ENCODE measurements at places on chromosomes 2 and 18.
A peak's percentile ranks its signal among the peaks of the same experiment; 100 is the strongest.

- peak; percentile 50 for DNase-seq
Measured at GRCh38 chr2:131493199-131493968, 1.2 kb upstream of the MZT2A start.

- DNase-seq: peak; percentile 66
Measured at GRCh38 chr18:48229552-48229981, 179.6 kb downstream of the ZBTB7C start.

DNA sequence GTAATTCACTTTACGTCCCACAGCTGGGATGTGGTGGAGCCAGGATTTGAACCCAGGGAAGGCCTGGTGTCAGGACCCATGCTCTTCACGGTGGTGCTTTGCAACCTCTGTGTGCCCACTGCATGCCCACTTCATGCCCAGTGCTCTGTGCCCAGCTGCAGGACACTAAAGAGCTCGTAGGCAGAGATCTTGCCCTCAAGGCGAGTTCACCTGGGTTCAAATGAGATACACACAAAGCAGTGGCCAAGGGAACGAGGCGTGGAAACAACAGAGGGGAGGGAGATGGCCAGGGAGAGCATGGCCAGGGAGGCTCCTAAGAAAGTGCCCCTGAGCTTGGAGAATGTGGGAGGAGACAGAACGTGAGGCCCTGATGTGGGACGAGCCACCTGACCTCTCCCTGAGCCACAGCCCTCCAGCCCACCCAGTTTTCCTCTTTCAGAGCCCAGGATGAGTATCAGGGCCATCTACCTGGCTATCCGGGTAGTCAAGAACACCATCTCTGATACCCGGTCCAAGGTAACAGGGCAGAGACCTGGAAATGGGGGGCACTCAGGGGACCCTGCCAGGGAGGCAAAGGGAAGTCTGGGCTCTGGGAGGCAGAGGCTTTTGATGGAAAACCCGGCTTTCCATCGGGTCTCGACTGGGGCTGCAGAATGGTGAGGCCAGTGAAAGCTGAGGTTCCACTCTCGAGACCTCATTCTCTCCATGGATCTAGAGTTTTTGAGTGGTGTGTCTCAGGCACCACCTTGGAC is 20.4 kb downstream of the MROH2A start:
- DNase-seq: no peak

- DNase-seq: no peak
Measured at GRCh38 chr18:23356915-23357601, 96.0 kb upstream of the RIOK3 start.

DNA sequence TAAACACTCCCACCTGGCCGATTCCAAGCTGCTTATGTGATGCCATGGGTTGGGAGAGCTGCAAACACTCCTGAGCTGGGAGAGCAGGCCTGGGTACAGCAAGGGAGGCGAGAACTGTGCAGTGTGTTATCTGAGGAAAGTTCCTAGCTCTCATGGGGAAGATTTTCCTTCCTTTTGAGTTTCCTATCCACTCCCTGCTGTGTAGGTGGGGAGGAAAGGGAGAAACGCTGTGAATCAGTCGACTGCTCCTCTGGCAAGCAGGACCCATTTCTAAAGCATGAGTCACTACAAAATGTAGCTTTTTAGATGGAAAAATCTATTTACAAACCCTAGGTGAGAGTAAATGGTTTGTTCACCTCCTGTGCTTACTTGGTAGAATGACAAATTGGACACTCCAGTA is 80.4 kb downstream of the SH3RF3 start:
- no peak for DNase-seq

GRCh38 chr2:5693287-5694201 is 1.4 kb downstream of the SOX11 start:
- peak; percentile 48 for DNase-seq

DNA sequence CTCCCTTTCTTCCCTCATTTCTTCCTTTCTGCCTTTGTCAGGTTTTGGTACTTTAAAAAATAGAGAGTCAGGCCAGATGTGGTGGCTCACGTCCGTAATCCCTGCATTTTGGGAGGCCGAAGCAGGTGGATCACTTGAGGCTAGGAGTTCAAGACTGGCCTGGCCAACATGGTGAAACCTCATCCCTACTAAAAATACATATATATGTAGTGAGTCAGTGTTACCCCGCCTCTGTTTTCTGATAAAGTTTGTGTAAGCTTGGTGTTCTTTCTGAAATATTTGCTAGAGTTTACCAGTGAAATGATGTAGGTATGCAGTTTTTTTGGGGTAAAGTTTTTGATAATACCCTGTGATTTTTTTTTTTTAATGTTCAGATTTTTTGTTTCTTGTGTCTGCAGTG is 58.8 kb downstream of the DGKD start:
- DNase-seq: no peak

DNA sequence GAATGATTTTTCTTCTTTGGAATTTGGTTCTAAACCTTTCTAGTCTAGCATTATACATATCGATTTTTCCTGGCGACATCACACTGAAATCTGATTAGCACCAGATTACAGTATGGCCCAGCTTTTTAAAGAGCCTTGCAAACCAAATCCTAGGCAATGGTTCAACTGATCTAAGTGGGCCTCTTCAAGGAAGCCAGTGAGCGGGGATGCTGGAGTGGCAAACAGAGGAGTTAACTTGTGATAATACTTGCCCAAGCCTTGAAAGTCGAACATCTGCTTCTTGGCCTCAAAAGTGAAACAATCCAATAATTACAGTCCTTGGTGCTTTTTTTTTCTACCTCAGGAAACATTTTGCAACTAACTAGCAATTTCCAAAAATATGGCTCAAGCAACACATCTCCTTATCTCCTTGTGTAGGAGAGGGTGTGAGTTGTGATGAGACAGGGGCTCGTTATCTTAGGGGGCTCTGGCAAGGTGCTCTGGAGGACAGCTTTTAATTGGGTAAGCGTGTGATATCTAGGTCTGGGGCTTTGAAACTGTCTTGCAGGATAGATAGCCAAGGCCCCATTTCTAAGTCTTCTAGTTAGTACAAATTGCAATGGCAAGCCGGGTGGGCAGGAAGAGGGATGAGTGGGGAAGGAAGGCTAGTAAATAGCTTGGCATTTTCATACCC is 240.2 kb upstream of the CCDC68 start:
- no peak for DNase-seq

Data from NCI-H69 (cell line).